ENCODE measurements at places on chromosomes 6 and 20.

- no peak for DNase-seq
Observed at GRCh38 chr6:36556281-36556680, 9.0 kb upstream of the STK38 start.

- DNase-seq: no peak
Observed at GRCh38 chr6:167121335-167121841, 1.5 kb upstream of the CCR6 start.

DNA sequence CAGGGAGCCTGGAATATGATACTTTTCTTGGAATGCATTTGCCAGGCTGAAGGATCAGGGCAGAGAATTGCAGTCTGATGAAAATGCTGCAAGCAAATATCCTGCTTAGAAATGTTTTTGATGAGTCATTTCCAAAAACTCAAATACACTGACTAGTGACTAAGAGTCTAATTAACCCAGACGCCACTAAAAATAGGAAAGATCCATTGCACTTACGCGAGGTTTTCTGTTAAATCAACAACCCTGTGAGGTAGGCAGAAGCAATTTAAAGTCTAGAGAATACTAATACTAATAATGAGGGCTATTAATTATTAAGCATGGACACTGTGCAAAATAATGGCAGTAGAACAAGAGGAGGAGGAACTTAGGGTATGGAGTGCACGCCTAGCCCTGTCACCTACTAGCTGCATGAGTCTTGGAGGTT, 130.1 kb upstream of the DOK5 start:
- no peak for DNase-seq

DNA sequence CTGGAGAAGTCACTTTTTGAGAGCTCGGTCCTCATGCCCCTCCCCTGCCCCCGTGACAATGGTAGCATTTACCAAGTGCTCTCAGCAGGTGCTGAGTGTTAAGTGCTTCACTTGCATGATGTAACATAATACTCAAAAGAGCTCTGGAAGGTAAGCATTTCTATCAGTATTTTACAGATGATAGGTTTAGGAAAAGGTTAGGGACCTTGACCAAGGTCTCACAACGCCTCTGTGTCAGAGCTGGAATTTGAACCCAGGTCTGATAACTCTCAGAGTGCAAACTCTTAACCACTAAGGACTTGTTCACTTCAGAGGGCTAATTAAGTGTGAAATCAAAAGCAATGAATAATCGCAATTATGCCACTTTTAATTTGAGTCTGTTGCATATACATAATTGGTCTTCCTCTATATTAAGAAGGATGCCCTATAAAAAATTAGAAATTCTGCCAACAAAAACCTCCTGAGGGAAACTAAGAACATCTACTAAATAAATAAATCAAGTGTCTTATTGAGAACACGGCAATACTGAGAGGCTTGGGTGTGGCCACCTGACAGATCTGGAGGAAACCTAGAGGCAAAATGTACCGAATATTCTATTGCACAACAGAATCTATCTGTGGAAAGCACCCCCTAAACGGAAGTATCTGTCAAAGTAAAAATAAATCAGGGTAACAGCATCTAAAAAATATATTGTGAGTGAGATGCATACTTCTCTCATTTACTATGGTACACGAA, 109.8 kb downstream of the BACH2 start:
- DNase-seq: no peak

Measured in GM06990 (cell line).